ENCODE measurements at places on chromosomes 7 and 10.

DNA sequence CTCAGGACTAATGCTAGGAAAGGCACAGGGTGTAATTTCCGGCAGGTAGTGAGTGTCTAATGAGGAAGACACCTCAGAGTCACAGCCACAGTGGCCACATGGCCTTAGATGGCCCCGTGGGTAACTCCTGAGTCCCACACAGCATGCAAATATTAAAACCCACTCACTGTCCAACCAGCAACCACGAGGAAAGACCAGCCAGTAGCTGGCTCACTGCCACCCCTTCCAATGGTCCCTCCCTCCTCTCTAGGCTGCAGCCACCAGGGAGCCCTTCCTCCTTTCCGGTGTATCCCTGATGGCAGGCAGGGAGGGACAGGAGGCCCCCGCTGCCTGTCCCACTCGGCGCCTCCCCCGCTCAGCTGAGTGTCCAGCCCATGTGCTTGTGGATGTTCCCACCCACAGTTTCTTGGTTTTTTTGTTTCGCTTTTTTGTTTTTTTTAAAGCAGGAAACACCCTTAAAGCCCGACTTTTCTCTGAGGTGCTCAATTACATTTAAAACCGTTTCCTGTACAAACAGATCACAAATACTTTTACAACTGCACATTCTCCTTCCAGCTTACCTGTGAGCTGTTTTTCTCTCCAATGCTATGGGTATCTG is 9.2 kb downstream of the BNIP3 start:
- DNase-seq = no peak

- no peak for DNase-seq
These were observed at the start of gene GDF2 for GRCh38 chr10:47322300-47323061. GDF2 (plus strand) TSS chr10:47322454; CDS start chr10:47322669, 215 bp downstream.

DNA sequence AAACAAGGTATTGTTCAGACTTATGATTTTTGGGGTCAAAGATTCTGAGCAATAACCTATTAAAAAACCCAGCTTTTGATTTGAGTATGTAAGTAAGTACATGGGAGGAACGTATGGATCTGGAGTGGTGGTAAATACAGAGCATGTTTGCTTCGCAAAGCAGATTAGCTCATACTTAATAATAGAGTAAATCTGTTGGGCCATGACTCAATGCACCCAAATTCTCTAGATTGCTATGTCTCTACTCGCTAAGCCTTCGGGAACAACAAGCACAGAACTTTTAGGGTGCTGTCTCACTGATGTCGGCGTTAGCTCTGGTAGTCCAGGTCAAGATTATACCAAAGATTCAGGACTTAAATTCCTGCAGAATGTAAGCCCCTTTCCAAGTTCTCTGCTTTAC is 807 bp upstream of the MINPP1 start:
- DNase-seq = no peak

DNA sequence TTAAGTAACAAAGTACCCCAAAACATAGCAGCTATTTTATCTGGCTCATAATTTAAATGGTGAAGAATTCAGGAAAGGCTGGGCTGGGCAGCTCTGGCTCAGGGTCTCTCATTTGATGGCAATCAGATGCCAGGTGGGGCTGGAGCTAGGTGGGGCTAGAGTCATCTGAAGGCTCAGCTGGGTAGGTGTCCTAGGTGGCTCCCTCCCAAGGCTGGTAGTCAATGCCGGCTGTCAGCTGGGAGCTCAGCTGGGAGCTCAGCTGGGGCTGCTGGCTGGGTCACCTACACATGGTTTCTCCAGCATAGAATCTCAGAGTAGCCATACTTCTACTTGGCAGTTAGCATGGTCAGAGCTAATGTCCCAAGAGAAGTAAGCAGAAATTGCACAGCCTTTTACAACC is 34.1 kb downstream of the OSBPL3 start:
- no peak for DNase-seq

DNA sequence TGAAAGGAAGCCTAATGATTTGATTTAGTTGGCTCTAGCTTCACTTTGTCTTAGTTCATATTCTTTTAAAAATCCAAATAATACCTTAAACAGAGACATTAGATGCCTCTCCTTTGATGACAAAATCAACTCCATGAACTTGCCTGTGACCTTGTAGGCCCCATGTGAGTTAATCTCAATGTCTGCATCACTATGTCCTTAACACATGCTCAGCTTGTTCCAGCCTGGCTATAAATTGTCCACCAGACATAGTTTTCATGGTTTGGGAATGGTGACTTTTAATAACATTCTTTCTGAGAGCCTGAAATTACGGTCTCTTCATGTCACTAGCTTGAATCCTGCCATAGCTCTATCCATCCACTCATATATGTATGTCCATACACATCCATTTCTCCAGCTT is 656.3 kb upstream of the IGFBP3 start:
- no peak for DNase-seq

GRCh38 chr10:86206240-86206579 is 160.4 kb downstream of the GRID1 start:
- DNase-seq = no peak

DNA sequence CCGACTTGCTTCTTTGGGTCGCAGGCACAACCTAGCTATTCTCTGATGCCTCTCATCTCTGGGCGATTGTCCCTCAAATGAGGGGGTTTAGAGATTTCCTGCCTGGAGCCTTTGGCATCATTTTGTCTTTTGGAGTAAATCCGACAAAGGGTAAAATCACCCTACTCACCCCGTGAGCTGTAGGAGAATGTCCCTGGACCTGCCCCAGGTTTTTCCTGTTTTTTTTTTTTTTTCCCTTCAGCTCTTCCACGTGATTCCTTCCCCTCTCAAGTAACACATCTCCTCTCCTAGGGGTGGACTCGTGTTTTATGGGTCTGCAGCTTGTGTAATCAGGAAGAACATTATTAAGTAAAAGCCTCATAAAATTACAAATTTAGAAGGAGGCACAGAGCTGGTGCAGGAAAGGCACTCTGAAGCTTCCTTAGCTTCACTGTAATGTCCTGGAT is 128.4 kb upstream of the ZNF746 start:
- DNase-seq = no peak

DNA sequence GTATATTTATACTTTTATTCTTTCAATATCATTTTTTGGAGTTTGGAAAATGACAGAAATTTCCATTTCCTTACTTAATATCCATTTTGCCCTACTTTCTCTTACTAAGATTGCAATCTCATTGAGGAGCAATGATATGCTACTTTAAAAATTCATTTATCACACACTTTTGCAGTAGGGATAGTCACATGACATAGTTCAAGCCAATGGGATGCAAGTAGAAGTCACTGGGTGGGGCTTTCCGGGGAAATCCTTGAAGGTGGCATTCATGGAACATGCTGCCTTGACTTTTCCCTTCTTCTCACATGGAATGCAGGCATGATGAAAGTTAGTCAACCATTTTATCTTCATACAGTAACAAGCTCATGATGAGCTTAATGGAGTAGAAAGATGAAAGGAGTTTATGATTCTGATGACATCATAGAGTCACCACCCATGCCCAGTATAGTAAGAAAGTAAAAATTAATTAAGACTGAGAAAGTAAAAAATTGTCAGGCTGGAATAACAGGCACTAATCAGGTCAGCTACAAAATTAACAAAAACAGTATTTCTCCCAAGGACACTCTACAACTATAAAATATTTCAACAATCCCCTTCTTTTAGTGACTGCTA is 33.4 kb downstream of the IQUB start:
- no peak for DNase-seq

DNA sequence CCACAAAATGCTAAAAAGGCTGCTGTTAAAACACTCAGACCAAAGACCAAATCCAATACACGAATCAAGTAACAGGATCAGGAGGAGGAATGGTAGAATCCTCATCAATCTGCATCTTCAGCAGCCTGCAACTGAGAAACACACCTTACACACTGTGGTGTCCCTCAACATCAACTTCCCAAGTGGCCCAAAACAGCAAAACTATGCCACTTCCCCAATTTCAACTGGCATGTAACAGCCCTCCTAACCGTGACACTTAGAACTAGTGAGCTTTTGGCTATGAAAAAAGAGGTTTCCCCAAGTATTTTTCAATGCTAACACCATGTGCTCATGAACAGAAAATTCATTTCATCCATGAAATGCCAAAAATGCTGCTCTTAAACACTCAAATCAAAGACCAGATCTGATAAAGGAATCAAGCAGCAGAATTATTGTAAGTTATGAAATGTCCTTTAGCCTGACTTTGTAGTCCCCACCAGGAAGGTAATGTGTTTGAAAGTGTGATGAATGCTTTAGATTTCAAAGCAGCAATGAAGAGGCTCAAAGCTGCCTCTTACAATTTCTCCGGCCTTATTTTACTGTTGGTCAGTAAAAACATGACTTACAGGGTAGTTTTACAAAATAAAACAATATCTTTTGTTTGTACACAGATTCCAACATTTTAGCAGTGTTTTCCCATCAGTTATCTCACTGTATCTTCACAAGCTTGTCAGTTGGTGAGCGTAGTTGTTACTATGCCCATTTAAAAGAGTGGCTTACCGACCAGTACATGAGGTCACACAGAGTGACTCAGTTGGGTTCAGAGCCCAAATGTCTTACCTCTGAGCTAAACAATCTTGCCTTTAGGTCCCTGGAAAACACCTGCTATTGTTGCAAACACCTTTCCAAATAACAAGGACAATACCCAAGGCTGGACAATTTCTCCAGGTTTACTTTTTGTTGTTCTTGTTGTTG is 65.7 kb upstream of the ASAH2 start:
- no peak for DNase-seq

DNA sequence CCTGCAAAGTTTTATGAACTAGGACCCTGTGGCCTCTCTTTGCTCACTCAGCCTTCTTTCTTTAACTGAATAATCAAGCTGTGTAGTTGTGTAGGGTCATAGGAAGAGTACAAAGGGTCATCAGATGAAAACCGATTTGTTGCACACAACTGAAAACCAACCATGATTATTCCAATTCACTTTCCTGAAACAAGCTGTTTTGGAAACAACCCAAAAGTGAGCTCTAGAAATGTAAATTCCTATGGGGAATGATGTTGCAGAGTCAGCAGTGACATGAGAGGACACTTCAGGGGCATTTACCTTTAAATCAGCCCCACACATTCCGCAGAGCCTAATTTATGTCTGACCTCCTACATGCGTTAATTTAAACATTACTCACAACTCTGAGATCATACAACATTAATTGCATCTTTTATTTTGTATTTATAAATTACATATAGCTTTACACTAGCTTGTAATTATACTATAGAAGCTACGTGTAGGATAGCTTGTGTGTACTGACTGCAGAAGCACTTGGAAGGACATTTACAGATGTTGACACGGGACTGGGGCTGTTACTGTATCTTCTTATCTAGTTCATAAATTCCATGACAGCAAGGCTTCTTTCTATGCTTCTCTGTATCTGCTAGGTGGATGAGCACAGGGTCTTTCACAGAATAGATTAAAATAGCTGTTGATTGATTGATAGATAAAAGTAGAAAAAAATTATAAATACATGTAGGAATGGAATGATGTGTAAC is 139.9 kb upstream of the AKR1E2 start:
- DNase-seq = no peak

GRCh38 chr7:108415821-108416536 is 40.3 kb downstream of the NRCAM start:
- DNase-seq = no peak

DNA sequence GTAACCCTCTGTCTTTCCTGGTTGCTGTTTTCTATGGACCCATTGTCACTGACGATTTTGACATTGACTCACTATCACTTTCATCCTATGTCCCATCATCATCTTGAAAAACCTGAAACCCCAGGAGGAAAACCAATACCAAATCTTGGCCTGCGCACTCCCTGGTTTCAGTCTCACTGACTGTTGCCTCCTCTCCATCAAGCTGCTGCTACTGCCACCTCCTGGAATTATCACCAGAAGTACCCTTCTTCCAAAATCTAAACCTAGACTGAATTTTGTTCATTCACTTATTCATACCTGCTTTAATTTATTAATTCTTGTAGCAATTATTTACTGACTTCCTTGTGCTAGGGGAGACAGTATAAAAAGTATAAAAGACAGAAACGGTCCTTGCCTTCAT is 44.5 kb upstream of the ACBD5 start:
- DNase-seq = no peak

DNA sequence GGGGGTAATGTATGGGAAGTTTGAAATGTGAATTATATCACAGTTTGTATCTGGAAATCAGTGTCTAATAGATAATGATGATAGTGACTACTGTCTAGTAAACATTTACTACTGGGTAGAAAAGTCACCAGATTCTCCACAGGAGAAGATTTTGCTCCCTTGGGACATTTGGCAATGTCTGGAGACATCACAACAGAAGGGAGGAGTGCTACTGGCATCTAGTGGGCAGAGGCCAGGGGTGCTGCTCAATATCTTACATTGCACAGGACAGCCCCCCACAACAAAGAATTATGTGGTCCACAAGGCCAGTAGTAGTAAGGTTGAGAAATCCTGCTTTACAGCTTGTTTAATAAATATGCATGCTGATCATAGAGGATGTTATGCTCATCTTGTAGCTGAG is 92.3 kb upstream of the PRPS1L1 start:
- no peak for DNase-seq

GRCh38 chr7:158705234-158705850 is 738 bp upstream of the NCAPG2 start:
- DNase-seq = no peak

GRCh38 chr10:52663161-52663560 is 109.4 kb downstream of the MBL2 start:
- no peak for DNase-seq

GRCh38 chr10:92800134-92800733 is 48.1 kb upstream of the EXOC6 start:
- DNase-seq = no peak

DNA sequence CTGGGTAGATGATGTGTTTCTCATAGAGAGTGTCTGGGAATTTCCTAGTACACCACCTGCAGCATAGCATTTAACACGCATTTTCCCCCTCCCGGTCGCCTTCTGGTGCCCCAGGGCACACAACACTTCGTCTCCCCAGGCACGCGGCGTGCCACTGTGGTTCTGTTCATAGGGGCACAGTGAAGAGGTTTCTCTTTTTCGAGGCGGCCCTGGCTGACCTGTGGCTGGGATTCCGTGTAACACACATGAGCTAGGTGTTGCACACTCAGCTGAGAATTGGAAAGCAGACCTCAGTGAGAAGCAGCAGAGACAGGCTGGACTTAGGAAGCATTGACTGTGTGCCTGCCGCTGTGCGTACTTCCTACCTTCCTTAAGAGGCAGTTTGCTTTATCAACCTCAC is 214.3 kb upstream of the SHH start:
- no peak for DNase-seq

GRCh38 chr7:128867842-128868623 is 5.4 kb downstream of the ATP6V1F start:
- DNase-seq = no peak

GRCh38 chr10:101597091-101597900 is 9.2 kb downstream of the DPCD start:
- DNase-seq = no peak

GRCh38 chr10:53045315-53045714 is 272.7 kb upstream of the MBL2 start:
- DNase-seq = no peak

GRCh38 chr10:70991140-70992124 is 103.1 kb upstream of the PCBD1 start:
- DNase-seq = no peak

- no peak for DNase-seq
These were observed 307.8 kb downstream of the GPAM start for GRCh38 chr10:111875725-111876124.
